ENCODE measurements at places on chromosomes 11 and 22. TPM values are rescaled to one million over a fixed set of nuclear protein-coding genes. Genes with fewer than 3 reads are reported as not detected.

The NRXN2 gene
- 4.2 TPM for total RNA-seq

The GAL3ST1 gene
- total RNA-seq, result not detected

The TESMIN gene
- total RNA-seq, result not detected

The SYT9 gene
- 0.23 TPM for total RNA-seq

The SELENOM gene
- 72.5 TPM for total RNA-seq

The POLR3H gene
- 47.2 TPM for total RNA-seq

The CSF2RB gene
- total RNA-seq, result not detected
